ENCODE measurements at places on chromosomes 5 and 9.
A peak's percentile ranks its signal among the peaks of the same experiment; 100 is the strongest.

GRCh38 chr5:110053824-110054223 is 364.1 kb downstream of the MAN2A1 start:
- DNase-seq: no peak

- DNase-seq: peak; percentile 68
Observed at GRCh38 chr5:88690409-88691229, 192.4 kb downstream of the MEF2C start.

DNA sequence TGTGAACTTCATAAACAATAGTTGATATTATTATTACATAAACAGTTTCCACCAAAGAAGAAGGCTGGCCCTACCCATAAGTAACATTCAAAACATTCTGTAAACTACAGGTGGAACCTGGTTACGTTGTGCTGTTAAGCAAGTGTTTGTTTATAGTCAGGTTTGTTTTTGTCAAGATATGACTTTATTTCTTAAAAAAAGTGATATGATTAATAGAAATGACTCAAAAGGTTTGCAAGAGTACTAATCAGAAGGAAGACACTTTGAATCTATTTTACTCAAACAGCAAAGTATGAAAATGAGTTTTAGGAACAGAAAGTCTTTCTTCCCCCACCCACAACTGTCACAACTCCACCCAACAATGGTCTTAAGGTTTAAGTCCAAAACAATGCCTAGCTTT is 220.8 kb downstream of the PLK2 start:
- DNase-seq: no peak

GRCh38 chr9:121631978-121632418 is 19.4 kb upstream of the DAB2IP start:
- DNase-seq: no peak

DNA sequence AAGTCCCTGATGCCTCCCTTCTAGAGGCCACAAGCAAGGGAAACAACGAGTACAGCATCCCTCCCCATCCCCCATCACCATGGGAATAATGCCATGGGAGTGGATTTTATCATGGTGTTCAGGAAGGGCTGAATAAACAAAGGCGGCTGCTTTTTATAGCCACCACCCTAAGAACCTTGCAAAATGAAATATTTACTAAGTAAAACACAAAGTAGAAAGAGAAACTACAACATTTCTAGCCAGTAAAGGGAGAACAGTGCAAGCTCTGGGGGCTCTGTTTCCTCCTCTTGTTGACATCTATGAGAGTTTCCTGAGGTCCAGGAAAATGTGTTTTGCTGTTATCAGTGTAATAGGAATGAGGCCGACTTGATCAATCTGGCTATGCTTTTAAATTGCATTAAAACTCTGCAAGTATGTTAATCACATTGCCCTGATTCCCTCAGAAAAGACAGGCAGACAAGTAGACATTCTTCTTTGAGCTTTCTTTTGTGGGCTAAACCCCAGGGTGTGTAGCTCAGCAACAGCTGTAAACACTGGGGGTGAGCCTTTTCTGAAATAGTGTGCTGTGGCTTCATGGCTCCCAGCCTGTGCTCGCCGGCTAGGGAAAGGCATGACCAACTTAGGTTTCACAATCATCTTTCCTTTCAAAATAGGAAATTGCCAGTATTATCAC is 31.1 kb downstream of the SV2C start:
- DNase-seq: no peak

GRCh38 chr5:119396030-119396664 is 40.3 kb downstream of the TNFAIP8 start:
- no peak for DNase-seq

DNA sequence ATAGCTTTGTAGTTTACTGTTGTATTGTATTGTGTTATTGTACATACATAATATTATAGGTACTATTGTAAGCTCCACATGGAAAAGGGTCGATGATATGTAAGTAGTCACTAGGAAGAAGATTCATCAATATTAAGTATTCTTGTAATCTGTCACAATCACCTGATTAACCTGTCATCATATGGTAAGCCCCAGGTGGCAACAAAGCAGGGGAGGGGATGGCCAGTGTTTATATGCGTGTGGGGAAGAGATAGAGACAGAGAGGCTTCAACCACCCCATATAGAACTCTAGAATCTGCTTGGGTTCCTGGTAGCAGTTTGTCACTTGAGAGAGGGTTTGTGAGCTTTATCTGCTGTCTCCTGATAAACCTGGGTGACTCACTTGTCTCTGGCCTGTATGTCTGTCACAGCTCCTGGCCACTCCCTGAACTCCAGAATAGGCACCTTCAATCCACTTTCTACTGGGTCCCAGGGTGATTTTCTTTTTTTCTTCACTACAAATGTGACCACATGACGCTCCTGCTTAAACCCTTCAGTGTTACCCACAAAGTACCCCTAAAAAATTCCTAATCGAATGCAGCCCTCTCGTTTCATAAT is 48.9 kb upstream of the CPEB4 start:
- DNase-seq: no peak

GRCh38 chr5:173767574-173768266 is 120.4 kb upstream of the CPEB4 start:
- no peak for DNase-seq

- no peak for DNase-seq
Observed at GRCh38 chr9:9774471-9774870, 838.3 kb downstream of the PTPRD start.

- no peak for DNase-seq
Observed at GRCh38 chr9:88342246-88342645, 46.0 kb upstream of the SPIN1 start.

GRCh38 chr9:6068983-6069382 is 53.6 kb upstream of the RANBP6 start:
- DNase-seq: no peak

DNA sequence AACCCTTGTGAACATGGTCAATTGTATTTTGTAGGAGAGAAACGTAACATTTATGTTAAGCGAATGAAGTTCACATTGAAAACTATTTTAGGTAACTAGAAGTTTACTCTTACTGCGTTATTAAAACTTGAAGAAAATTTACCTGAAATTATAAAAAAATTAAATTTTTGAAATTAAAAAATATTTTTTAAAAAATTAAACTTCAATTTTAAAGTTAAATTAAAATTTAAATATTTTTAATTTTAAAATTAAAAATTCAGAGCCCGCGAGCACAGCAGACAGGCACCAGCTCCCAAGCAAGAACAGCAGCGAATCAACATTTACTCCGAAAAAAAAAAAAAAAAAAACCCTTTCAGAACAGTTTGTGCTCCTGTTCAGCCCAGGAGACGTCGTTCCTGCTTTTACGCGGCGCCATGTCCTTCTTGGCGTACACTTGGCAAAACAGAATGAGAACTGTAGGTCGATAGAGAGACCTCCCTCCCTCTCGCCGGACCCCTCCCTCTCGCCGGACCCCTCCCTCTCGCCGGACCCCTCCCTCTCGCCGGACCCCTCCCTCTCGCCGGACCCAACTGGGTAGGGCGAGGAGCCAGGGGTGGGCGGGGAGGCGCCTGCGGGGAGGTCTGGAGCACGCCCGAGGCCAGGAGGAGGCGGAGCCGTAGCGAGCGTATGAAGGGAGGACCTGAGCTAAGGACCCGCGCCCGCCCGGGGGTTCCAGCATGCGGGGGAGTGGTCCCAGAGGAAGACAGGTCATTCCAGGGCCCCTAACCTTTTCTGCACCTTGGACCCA is 235.8 kb downstream of the ROR2 start:
- peak; percentile 43 for DNase-seq

GRCh38 chr5:32828492-32828891 is 117.4 kb downstream of the NPR3 start:
- DNase-seq: no peak

GRCh38 chr9:68530618-68531017 is 10.1 kb downstream of the TMEM252 start:
- DNase-seq: no peak

DNA sequence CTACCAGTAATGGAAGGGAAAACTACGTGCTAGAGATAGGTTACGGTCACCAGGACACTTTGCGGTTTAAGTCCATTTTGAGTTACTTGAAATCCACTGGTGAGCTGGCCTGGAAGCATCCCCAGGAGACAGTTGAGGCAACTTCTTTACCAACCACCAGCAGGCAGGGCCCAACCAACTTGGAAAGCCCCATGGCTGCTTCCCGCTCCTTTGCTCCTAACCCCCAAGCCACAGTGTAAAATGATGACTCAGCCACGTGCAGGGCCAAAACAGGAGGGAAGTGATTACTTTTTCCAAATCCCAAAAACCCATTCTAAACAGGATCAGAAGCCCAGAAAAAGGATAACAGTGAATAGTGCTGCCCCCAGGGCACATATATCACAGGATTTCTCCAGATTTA is 87.4 kb downstream of the PAX5 start:
- DNase-seq: no peak

- DNase-seq: no peak
Observed at GRCh38 chr5:178808886-178809285, 50.9 kb upstream of the ZNF354B start.

DNA sequence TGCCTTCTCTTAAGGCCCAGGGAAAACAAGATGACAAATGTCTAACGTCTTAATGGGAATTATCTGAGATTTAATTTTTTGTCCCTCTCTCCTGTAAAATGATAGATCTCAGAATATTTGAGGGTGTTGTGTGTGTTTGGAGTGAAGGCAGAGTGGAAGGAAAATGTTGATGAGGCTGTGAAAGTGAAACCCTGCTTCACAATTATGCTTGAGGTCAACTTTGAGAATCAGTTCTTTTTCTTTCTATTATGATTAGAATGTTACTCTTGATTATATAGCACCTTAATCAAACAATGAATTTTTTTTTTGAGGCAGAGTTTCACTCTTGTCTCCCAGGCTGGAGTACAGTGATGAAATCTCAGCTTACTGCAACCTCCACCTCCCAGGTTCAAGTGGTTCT is 5.5 kb upstream of the LOX start:
- DNase-seq: no peak

All from neural crest cell (in vitro differentiated cells).